Lower lobe of right lung (tissue), 2 donors: ENCODE measurements at places on chromosomes 16 and 17.
A peak's percentile ranks its signal among the peaks of the same experiment; 100 is the strongest.

GRCh38 chr16:29745853-29746345 lies at the start of gene C16orf54:
Gene C16orf54, minus strand, starts transcription at chr16:29745990. Its CDS starts 1,039 bp downstream, at chr16:29744951.
- DNase-seq, result peak; percentile 93

GRCh38 chr17:8922928-8923327 lies 42.6 kb downstream of the PIK3R5 start:
- DNase-seq, result no peak

- no peak for DNase-seq
These were observed 23.4 kb downstream of the PIK3R5 start for GRCh38 chr17:8941980-8942622.

DNA sequence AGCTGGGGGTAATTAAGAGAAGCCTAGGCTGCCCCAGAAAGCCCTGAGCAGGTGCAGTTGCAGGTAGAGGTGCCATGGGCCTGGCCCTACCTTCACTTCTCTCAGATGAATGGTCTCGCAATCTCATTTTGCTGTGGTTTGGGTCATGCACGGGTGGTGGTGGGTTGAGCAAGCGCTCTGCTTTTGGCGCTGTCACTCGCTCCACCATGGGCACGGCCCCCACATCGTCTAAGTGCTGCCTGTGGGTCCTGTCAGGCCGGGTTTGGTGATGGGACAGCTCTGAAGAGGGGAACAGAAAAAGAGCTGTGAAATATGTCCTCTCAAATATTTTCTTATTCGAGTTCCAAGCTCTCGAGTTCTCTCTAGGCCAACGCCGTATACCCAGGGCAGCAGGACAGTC lies 39.9 kb downstream of the STH start:
- no peak for DNase-seq

- DNase-seq, result no peak
These were observed 34.8 kb downstream of the CPNE2 start for GRCh38 chr16:57127037-57127763.

DNA sequence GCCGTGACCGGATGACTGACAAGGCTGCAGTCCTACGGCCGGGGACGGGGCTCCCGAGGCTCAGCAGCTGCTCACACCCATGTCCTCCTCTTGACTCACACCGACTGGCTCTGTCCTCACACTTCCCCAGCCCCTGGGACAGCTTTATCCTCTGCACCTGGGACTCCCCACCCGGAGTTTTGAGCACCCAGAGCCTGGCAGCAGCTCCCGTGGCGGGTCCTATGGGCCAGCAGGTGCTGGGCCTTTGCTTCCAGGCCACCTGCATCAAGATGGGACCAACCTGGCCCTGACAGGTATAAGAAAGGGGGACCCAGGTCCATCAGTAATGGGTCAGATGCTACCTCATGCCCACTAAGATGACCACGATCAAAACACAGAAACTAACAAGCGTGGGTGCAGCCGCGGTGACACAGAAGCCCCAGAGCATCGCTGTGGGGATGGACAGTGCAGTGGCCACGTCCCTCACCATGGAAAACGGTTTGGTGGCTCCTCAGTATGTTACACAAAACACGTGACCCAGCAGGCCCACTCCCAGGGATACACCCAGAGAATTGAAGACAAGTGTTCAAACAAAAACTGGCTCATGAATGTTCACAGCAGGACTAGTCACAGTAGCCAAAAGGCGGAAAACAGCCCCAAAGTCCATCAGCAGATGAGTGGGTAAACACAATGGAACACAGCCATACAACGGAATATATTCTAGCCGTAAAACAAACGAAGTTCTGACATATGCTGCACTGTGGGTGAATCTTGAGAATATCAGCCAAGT lies 3.3 kb upstream of the NOTUM start:
- no peak for DNase-seq

GRCh38 chr17:75755990-75756389 lies 9.0 kb downstream of the GALK1 start:
- DNase-seq, result no peak

GRCh38 chr16:88535191-88535856 lies 34.9 kb upstream of the ZC3H18 start:
- peak; percentile 56 for DNase-seq

GRCh38 chr16:57893559-57894389 lies 77.2 kb downstream of the CNGB1 start:
- DNase-seq, result peak; percentile 70

DNA sequence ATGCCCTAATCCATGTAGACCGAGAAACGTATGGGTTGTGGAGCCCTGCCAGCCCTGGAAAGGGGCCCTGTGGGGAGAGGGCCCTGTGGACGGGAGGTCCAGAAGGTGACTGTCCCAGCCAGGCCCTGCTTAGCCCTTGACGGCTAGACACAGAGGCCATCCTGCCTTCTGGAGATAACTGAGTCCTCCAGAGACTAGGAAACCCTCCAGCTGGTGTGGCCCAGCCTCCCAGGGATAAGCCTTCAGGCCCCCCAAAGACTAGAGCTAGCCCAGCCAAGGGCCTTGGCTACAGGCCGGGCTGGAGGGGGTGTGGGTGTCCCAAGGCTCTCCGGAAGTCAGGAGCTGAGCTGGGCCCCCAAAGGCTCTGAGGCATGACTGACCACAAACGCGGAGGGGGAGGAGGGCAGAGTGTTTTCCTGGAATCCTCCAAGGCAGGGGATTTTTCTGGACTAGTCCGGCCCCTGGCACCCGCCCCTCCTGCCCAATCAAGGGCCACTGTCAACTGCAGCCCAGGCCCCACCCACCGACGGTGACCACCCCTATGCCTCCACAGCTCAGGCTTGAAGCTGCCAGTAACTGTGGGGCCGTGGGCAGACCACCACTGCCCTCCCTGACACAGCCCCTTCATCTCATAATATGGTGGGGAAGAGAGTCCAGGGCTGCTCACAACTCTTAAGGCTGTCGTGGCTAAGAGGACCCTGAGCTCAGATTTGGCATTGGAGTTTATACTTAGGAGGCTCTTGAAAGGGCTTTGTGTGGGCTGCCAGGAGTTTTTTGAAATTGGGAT lies 885 bp upstream of the VASN start:
- DNase-seq, result peak; percentile 69

DNA sequence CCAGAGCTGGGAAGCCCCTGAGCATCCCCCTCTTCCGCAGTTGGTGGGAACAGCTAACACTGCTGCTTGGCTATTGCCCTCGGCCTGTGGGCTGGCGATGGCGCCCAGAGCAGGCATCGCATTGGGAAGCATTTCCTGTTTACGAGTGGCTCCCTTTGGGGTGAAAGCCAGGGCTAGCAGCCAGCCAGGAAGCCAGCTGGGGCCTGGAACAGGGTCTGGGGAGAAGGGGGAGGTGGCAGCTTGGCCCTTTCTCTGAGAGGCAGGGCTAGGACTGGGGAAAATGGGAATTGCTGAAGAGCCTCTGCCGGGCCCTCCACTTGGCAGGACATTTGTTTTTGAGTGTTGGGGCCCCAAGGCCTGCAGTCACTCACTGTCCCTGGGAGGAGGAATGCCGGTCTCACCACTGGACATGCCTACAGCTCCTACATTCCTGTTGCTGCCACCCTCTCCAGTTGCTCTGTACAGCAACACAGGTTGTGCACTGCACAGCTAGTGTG lies 2.4 kb upstream of the MTSS2 start:
- DNase-seq, result peak; percentile 84

GRCh38 chr16:16050106-16050505 lies 100.7 kb downstream of the ABCC1 start:
- no peak for DNase-seq

- no peak for DNase-seq
These were observed 482.8 kb downstream of the CDH13 start for GRCh38 chr16:83109490-83110125.

GRCh38 chr17:29613856-29614255 lies 8.9 kb downstream of the CORO6 start:
- no peak for DNase-seq

DNA sequence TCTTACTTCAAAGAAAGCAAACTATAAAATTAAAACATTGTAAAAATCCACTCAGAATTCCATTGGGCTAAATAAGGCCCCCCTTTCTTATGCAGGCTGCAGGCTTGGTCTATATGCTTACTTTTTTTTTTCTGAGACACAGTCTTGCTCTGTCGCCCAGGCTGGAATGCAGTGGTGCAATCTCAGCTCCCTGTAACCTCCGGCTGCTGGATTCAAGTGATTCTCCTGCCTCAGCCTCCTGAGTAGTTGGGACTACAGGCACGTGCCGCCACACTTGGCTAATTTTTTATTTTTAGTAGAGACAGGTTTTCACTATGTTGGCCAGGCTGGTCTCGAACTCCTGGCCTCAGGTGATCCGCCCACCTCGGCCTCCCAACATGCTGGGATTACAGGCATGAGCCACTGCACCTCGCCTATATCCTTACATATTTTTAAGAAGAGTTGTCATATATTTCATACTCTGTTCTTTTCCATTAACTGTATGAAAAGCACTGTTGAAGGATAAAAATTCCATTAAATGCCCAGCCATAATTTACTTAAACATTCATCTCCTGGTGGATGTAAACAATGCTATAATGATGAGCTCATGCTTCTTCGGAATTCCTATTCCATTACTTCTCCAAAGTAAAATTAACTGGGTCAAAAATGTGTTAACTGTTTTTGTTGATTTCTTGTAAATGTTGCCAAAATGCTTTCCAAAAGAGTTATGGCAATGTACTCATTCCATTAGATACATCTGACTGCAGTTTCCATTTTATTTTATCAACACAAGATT lies 17.8 kb downstream of the SNN start:
- no peak for DNase-seq

DNA sequence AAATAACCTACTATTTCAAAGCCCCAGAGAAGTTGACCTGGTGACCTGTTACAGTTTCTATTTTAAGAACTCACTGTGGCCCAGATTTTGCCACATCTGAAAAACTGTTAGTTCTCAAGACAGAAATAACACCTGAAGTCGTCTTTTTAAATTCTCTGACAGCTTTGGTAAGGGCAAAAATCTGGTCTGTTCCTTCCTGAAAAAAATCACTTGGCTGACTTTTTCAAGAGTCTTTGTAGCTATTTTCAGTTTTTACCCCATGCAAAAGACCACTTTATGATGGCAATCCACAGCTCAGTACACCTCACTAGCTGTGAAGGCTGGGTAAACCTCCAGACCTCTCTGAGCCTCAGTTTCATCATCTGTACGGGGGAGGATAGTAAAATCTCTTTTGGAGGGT lies 60.7 kb upstream of the SREBF1 start:
- DNase-seq, result no peak

DNA sequence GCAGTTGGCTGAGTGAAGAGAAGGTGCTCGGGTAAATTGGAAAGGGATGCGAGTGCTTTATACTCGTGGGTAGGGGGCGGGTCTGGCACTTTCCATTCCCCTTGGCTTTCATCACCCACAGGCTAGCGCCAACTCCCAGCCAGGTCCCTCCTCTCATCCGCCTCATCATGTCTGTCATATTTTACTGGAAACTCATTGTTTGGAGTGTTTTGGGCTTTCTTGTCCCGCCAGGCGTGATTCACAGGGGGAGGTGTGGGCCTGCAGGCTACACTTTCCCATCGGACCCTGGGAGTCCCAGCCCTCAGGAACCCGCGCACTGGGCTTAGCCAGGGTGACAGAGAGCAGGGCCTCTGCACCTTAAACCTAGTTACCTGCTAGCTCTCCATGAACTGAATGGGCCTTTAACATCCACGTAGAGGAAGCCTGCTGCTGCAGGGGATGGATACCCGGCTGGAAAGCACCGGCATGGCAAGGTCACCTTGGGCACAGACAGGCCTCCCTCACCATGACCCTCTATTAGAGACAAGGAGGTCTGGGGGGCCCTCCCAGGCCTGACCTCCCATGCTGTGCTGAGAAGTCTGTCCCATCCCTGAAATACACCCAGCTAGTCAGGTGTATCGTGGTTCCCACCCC lies at the start of gene KRT14:
KRT14 (minus strand) TSS at position 33 of the 633 bp plus-strand sequence. CDS start 61 bp downstream, outside the sequence.
- DNase-seq, result no peak

GRCh38 chr17:19937522-19937921 lies 40.1 kb downstream of the AKAP10 start:
- DNase-seq, result no peak

DNA sequence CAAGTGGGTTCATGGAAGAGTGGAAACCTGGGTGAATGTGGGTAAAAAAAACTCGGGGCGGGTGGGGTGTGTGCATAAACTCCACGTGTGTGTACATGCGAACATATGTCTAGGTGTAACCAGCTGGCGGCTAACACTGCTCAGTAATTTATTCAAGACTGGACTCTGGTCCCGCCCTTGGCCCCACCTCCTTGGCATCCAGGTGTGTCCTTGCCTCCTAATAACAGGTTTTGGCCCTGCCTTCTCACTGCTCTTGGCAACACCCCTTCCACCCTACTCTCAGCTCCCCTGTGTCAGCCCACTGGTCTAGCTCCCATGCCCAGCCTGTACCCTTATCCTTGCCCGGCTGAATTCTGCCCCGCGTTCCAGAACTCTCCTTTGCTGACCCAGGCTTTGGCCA lies 8.3 kb downstream of the FLII start:
- DNase-seq, result no peak
